Forelimb muscle (tissue), 1 donor: ENCODE measurements at places on chromosomes 16 and 17. TPM values are rescaled to one million over a fixed set of nuclear protein-coding genes. Genes with fewer than 3 reads are reported as not detected.

DNA sequence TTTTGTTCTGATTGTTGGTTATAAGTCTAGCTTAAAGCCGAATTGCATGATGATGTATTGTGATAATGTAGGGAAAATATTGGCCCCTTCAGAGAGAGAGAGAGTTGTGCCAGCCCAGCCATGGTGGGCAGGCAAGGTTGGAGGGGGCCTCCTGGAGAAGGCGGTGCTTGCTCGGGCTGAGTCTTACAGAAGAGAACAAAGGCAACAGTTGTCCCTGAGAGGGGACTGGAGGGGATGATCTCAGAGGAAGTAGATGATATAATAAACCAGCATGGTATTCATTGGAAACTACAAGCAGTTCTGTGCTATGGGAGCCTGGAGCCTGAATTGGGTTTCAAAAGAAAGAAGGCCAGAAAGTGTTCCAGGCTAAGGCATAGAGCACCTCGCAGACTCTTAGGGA lies 173.8 kb downstream of the RPTOR start:
- DNase-seq, result no peak

GRCh38 chr16:8908810-8909468 lies 26.8 kb downstream of the LITAFD start:
- no peak for DNase-seq

DNA sequence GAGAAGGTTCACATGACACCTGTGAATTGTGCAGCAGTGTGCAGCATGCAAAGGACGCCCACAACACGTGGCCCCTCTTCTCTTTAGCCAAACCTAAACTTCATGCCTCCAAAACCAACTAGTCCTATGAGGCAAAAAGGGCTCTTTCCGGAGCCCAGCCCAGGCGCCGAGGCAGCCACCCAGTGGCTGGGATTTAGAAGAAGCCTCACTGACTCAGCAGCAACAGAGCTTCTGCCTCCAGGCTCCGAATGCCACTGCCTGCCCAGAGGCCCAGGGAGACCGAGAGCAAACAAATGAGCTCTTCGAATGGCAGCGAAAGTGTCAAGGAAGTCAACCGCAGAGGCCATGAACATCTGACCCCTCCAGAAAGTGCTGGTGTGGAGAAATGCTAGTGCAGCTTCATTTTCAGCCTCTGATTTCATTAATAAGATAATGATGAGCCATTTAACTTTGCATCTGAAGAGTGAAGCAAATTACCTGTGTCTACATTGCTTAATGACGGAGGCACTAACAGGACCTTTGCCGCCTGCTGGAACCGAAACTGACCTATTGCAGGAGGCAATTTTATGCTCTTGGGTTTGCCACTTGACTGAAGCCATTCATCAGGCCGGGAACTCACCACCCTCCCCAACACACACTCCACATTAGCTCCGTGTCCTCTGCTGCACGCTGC lies 157.7 kb upstream of the RPL38 start:
- DNase-seq, result no peak

GRCh38 chr17:67974185-67974584 lies 22.1 kb downstream of the C17orf58 start:
- no peak for DNase-seq

The BAHCC1 gene
- 10.8 TPM for polyA plus RNA-seq

The EEF2K gene
- 54.0 TPM for polyA plus RNA-seq

The ZNF469 gene
- polyA plus RNA-seq, result 4.9 TPM

- no peak for DNase-seq
Measured at GRCh38 chr16:8646326-8647053, 25.0 kb downstream of the METTL22 start.

The ZNF207 gene
- 129 TPM for polyA plus RNA-seq

DNA sequence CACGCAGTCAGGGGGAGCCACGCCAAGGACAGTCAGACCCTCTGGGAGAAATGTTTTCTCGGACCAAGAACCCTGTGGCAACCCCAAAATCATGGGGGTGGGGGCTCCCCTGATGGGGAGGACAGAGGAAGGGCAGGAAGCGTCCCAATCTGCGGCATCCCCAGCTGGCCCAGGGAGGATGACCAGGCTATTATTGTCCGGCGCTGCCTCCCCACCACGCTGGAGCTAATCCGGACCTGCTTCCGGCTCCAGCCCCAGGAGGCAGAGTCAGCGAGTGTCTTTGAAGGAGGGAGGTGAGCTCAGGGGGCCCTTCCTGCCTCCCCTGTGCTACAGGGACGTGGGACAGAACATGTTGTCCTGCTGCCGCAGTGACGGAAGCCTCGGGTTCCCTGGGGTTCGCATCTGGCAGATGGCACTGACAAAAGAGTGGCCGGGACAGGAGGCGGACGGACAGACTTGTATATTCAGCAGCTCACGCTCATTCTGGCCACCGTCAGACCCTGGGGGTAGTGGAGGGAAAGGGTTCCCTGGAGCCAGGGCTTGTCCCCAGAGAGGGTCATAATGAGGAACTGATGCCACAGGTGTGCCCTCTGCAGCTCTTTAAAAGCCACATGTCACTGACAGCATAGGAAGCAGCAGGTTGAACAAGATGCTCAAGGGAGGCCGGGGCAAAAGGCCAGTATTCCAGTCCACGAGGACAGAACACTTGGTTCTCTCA lies 54.3 kb upstream of the CDC42EP4 start:
- DNase-seq, result no peak

DNA sequence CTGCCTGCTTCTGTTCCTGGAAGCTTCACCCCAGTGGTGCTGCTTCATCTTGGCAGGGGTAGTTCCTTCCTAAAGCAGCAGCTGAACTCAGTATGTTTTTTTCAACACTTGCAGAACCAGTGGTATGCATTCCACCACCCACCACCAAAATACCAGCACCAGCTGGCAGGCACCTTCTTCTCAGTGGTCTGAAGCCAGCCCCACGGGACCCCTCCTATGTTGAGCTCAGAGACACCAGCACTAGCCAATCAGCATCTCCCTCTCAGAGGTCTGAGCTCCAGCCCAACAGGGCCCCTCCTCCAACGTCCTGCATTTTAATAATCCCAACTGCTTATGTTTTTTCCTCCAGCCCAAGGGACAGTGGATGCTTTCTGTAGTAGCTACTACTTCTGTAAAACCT lies 299.6 kb upstream of the CCL2 start:
- DNase-seq, result no peak

GRCh38 chr16:83652943-83653342 lies 154.8 kb upstream of the HSBP1 start:
- no peak for DNase-seq

DNA sequence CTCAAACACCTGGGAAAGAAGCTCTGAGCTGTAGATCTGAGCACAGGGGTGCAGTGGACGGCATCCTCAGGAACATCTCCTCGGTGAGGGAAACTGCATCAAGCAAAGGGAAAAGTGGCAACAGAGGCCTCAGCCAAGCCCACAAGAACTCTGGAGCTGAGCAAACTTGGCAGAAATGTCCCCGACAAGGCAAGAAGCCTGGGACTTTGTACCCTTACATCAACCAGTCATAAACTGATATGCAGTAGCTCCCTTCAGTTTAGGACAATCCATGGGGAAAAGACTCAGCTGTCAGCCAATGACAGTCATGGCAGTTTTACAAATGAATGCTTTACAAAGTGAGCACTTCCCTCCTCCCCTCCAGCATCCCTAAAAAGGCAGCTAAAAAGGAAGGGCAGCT lies 210.0 kb upstream of the DYNLRB2 start:
- DNase-seq, result no peak

The PRSS21 gene
- 0.28 TPM for polyA plus RNA-seq

- peak; percentile 60 for DNase-seq
Measured at GRCh38 chr17:16941072-16942036, 30.6 kb downstream of the TNFRSF13B start.

The KIF19 gene
- 1.8 TPM for polyA plus RNA-seq

DNA sequence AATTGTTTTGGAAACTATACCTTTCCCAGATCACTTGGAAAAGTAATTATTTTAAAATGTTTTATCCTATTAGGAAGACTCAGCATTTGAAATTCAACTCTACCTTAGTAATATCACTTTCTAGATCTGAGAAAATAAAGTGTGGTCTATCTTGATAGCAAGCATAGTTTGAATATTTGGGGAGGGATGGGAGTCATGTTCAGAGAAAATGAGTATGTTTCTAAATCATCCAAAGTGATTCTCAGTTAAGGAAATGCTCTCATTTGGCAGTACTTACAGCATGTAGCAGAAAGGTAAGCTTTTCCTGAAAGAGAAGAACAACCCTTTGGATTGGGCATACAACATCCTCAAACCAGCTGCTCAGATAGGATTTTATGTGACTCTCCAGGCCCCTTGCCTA lies 6.9 kb downstream of the C17orf75 start:
- no peak for DNase-seq

DNA sequence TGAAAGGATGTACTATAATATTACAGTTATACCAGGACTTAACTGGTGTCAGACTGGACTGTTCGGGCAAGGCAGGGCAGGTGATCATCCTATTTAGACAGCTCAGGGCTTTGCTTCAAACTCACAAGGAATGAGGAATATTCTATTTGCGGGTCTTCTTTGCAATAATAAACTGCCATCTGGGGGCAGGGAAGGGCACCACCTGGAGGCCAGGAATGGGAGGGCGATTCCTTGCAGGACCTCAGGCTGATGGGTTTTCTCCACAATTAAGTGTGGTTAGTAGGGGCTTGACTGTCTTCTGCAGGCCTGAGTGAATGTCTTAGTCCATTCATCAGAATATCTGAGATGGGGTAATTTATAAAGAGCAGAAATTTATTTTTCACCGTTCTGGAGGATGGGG lies 424.1 kb downstream of the CA10 start:
- DNase-seq, result no peak

The ZSCAN10 gene
- polyA plus RNA-seq, result 0.08 TPM

- DNase-seq, result no peak
Measured at GRCh38 chr17:45784741-45785479, 790 bp downstream of the CRHR1 start.

DNA sequence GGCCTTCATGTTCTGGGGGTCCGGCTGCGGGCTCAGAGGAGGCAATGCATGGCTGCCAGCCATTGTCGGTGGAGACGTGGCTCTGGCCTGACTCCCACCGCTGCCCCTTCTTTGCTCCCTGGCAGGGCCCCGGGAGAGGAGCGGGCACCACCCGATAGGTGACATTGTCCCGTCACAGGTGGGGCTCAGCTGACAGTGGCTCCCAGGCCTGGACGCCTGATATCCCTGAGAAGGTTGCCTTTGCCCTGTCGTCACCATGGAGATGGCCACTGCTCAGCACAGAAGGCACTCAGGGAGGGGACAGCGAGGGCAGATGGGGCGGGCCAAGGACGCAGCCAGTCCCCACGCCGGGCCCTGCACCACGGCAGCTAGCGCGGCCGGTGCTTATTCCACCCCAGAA lies 42.6 kb downstream of the SOX8 start:
- DNase-seq, result no peak

The NKD1 gene
- polyA plus RNA-seq, result 9.0 TPM

The TSNAXIP1 gene
- 1.4 TPM for polyA plus RNA-seq

The METTL9 gene
- polyA plus RNA-seq, result 97.8 TPM

DNA sequence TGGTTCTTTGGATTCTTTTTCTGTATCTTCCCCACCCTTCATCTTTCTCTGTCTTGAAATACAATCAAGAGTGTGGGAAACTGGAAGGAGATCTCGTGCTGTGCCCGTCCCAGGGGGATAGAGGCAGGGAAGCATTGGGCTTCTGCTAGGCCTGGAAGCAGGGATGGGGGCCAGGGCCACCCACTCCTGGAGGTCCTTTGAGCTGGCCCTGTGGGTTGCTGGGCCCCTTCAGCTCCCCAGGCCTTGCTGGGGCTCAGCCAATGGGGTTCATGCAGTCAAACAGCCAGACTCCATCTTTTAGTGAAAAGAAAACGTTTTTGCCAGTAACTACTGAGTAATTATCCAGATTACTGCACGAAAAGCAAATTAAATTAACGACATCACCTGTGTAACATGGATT lies 67.8 kb downstream of the CCDC182 start:
- DNase-seq, result no peak

- no peak for DNase-seq
Measured at GRCh38 chr17:78970834-78971755, 8.6 kb downstream of the LGALS3BP start.

The IGF2BP1 gene
- polyA plus RNA-seq, result 10.5 TPM

The ACSM2A gene
- polyA plus RNA-seq, result 0.35 TPM

- peak; percentile 14 for DNase-seq
Measured at GRCh38 chr17:67157732-67158639, 87.0 kb downstream of the HELZ start.

The LITAF gene
- polyA plus RNA-seq, result 30.5 TPM

GRCh38 chr17:53629188-53629587 lies 193.5 kb upstream of the KIF2B start:
- no peak for DNase-seq

GRCh38 chr17:1275962-1276736 lies 3.3 kb upstream of the TRARG1 start:
- DNase-seq, result no peak

GRCh38 chr17:39776252-39776651 lies 38.5 kb downstream of the GRB7 start:
- DNase-seq, result no peak

The WDR81 gene
- polyA plus RNA-seq, result 14.5 TPM

- DNase-seq, result no peak
Measured at GRCh38 chr16:65622151-65622550, 500.3 kb upstream of the CDH11 start.

DNA sequence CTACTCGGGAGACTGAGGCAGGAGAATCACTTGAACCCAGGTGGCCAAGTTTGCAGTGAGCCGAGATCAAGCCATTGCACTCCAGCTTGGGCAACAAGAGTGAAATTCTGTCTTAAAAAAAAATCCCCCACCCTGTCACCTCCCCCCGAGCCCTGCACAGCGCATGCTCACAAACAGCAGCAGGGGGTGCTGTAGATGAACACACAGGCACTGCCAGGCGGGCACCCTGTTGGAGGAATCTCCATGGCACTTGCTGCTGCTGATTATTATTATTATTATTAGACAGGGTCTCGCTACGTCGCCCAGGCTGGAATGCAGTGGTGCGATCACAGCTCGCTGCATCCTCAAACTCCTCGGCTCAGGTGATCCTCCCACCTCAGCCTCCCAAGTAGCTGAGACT lies 24.6 kb downstream of the FZD2 start:
- no peak for DNase-seq

GRCh38 chr17:37698132-37698910 lies 46.5 kb downstream of the HNF1B start:
- no peak for DNase-seq

DNA sequence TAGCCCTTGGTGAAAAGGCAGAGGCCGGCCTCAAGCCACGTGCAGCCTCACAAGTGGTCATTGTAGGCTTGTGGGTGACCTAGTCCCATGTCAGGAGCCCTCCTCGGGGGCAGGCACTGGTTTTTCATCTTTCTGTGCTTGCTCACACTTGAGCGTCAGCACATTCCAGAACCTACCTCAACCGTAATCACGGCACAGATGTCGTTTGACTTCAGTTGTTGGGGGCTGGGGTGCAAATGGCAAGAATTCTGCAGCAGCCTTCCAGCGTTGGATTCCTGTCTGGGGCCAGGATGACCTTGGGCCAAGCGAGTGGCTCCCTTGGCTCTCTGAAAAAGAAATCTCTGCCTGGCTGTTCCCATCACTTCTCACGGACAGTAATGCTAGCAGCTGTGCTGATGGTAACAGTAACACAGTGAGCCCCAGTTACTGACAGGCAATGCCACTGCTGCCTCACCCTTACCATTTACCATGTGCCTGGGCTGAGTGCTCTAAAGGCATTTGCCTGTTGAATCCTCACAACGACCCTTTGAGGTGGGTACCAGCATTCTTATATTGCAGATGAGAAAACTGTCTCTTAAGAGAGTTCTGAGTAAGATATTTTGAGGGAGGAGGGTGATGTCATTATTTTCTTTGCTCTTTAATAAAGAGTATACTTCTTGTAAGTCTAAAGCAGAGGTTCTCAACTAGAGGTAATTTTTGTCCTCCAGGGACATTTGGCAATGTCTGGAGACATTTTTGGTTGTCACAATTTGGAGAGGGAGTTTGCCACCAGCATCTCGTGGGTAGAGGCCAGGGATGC lies 46.5 kb downstream of the KSR1 start:
- no peak for DNase-seq
